ENCODE measurements at places on chromosomes 1 and 21.

DNA sequence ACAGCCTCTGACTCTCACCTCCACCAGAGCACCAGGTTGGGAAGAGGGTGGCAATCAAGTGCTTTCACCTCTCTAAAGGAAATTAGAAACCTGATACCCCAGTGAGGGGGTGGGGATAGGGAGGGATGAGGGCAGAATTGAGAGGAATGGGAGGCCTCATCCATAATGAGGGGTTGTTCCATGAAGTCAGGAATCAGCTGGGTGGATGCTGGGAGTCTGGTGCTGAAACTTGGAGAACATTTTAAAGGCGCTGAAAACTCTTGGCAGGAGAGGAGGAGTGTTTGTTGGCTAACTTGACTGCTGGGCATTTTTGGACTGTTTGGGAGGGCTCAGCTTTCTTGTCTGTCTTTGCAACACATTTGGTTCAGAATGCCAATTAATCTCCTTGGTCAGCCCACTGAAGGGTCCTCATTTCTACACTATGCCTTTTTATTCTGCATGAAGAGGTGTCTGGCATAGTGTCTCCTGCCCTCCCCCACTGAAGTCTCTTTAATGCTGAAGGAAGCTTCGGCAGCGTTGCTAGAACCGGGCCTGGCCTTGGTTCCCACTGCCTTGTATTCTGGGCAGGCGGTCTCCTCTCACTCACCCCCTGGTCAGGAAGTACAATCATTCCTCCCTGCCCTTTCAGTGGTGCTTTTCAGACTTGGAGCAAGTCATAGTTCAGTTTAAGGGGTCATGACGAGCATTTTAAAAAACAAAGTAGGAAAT lies 2.2 kb downstream of the PHGDH start:
- DNase-seq = no peak

DNA sequence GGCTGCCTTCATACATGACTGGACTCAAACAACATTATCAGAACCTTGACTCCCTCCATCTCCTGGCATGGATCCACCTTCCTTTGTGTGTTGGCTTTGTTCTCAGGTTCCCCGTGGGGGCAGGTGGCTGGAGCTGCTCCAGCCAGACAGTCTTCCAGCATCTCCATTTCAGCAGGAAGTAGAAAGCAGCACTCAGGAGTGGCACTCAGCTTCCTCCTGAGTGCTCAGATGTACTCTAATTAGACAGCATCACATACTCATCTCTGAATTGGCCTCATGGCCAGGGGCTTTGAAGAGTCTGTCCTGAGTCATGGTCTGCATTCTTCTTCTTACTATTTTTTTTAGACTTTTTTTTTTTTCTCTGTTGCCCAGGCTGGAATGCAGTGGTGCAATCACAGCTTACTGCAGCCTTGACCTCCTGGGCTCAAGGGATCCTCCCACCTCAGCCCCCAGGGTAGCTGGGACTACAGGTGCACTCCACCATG lies 27.9 kb downstream of the OVAAL start:
- no peak for DNase-seq

GRCh38 chr1:198529414-198529813 lies 11.1 kb downstream of the ATP6V1G3 start:
- DNase-seq = no peak

- DNase-seq = no peak
Measured at GRCh38 chr1:76554283-76554682, 313.0 kb upstream of the ST6GALNAC5 start.

GRCh38 chr1:115112496-115113375 lies 23.4 kb upstream of the TSPAN2 start:
- DNase-seq = no peak

DNA sequence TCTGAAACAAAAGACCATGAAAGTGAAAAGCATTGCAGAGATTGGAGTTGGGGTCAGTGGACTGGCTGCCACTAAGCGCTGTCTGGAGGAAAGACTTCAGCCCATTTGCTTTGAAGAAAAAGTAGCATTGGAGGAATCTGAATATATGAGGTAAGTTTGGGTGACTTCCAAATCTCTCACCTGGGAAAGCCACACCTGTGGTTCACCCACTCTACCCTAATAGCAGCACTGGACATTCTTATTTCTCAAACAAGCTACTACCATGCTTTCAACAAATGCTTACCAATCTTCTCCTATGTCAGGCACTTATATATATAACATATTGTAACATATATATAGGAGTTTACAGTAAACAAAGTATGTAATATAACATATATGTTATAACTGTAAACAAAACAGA lies 76.0 kb upstream of the POGK start:
- no peak for DNase-seq

GRCh38 chr1:213008564-213008963 lies 7.1 kb downstream of the ANGEL2 start:
- no peak for DNase-seq

DNA sequence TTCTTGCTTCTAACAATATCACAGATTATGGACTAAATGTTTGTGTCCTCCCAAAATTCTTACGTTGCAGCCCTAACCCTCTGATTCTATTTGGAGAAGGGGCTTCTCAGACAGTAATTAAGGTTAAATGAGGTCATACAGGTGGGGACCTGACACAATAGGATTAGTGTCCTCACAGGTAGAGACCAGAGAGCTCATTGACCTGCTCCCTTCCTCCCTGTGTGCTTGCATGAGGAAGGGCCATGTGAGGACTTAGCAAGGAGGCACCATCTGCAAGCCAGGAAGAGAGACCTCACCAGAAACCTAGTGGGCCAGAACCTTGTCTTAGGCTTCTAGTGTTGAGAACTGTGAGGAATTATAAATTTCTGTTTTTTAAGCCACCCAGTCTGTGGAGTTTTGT lies 322.6 kb downstream of the SMYD3 start:
- no peak for DNase-seq

GRCh38 chr21:26736449-26736848 lies 108.8 kb downstream of the ADAMTS1 start:
- no peak for DNase-seq

GRCh38 chr1:166197597-166197996 lies 30.8 kb upstream of the FAM78B start:
- DNase-seq = no peak

DNA sequence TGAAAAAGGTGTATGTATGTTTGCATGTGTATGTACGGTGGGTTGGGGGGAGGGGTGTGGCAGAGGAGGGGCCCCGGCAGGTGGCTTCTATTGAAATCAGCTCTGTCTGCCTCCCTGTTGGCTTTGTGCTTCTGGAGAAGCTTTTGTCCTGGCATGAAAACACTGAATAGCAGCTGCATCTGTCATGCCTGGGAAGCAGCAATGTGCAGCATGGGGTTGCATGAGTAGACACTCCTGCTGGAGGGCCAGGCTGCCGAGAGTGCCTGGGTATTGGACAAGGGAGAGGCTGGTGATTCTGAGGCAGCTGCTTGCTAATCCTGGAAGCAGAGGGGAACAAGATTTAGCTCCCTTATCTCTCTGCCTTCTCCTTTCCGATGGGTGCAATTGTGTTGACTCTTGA lies 20.5 kb downstream of the MAPKAPK2 start:
- no peak for DNase-seq

- no peak for DNase-seq
Measured at GRCh38 chr21:26837539-26837938, 7.7 kb downstream of the ADAMTS1 start.

GRCh38 chr1:15207829-15208429 lies 39.1 kb upstream of the FHAD1 start:
- no peak for DNase-seq

- no peak for DNase-seq
Measured at GRCh38 chr1:59057211-59057694, 239.6 kb upstream of the FGGY start.

GRCh38 chr21:20259031-20259867 lies 739.0 kb upstream of the NCAM2 start:
- no peak for DNase-seq

All from stimulated activated CD8-positive, alpha-beta memory T cell treated with anti-CD3 and anti-CD28 coated beads, Interleukin-15, amount 100 ng/mL, for 48 hours (primary cell).